CD4-positive, alpha-beta T cell treated with Interleukin-15 for 4 hours (primary cell): ENCODE measurements at places on chromosomes 5 and 9.

DNA sequence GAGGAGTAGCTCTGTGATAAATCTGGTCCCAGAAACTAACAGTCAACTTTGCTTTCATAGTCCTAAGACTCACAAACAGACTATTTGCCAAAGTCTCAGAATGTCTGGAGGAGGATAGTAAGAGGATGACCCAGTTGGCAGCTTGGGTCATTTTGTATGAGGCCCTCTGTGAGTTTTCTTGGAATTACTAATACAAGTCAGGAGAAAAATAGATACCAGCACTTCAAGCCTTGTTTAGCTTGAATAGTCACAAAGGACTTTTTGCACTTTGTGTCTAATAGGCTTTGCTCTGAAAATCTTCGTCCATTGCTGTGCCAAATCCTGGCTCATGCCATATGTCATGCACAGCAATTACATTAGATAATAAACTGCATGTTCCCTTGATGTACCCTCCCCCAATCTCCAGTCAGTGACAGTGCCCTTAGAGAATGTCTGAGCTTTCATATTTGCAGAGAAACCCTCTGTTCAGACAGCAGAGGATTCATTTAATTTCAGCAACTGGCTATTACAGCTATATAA is 612.8 kb downstream of the CSNK1G3 start:
- no peak for DNase-seq

- DNase-seq = peak; percentile 33
Measured at GRCh38 chr9:137127301-137128157, 11.4 kb upstream of the GRIN1 start.

GRCh38 chr5:4372481-4372880 is 767.6 kb upstream of the ADAMTS16 start:
- no peak for DNase-seq

- DNase-seq = no peak
Measured at GRCh38 chr9:127444921-127445850, 6.0 kb downstream of the RPL12 start.

- no peak for DNase-seq
Measured at GRCh38 chr5:156109317-156110023, 217.5 kb upstream of the SGCD start.

GRCh38 chr5:148760945-148761638 is 65.3 kb upstream of the ADRB2 start:
- no peak for DNase-seq

DNA sequence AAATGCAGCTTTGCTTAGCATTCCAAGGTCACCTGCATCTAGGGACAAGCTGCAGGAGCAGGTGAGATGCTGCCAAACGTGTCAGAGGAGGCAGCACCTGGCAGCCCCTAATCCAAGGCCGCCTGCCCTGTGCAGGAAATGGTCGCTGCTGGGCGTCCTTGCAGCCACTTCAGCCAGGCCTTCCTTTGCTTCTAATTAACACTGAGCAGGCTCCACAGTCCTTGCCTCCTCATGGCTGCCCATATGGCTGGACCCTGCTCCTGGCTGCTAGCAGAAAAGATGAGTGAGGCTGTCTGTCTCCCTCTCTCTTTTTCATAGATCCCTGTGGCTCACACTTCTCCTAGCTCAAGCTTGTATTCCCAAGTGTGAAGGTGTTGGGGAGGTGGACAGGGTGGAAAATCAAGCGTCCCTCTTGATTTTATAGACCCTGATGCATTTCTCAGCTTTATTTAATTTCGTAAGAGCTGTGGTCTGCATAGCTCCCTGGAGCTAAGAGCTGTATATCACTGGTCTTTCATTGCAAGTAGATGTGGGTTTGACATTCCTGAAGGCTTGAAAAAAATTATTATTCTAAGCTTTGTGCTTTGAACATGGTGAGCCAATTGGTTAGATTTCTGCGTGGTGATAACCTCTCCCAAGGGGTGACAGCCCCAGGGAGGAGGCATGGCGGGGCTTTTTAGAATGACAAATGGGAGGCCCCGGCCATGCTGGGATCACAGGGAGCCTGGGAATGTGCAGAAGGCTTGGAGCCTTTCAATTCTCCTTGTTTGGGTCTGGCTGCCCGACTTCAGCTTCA is 193.8 kb downstream of the SLIT3 start:
- DNase-seq = no peak

- peak; percentile 29 for DNase-seq
Measured at GRCh38 chr5:132227485-132228240, at the start of gene P4HA2. Gene P4HA2, minus strand, starts transcription at chr5:132227853. Its CDS starts 9,227 bp downstream, at chr5:132218626.

- peak; percentile 39 for DNase-seq
Measured at GRCh38 chr5:127518319-127518621, 830 bp downstream of the PRRC1 start.

GRCh38 chr9:101027236-101027635 is 1.3 kb upstream of the PLPPR1 start:
- no peak for DNase-seq

GRCh38 chr9:99516657-99517049 is 294.6 kb downstream of the SEC61B start:
- no peak for DNase-seq

GRCh38 chr9:90774682-90775081 is 26.9 kb upstream of the SYK start:
- no peak for DNase-seq

DNA sequence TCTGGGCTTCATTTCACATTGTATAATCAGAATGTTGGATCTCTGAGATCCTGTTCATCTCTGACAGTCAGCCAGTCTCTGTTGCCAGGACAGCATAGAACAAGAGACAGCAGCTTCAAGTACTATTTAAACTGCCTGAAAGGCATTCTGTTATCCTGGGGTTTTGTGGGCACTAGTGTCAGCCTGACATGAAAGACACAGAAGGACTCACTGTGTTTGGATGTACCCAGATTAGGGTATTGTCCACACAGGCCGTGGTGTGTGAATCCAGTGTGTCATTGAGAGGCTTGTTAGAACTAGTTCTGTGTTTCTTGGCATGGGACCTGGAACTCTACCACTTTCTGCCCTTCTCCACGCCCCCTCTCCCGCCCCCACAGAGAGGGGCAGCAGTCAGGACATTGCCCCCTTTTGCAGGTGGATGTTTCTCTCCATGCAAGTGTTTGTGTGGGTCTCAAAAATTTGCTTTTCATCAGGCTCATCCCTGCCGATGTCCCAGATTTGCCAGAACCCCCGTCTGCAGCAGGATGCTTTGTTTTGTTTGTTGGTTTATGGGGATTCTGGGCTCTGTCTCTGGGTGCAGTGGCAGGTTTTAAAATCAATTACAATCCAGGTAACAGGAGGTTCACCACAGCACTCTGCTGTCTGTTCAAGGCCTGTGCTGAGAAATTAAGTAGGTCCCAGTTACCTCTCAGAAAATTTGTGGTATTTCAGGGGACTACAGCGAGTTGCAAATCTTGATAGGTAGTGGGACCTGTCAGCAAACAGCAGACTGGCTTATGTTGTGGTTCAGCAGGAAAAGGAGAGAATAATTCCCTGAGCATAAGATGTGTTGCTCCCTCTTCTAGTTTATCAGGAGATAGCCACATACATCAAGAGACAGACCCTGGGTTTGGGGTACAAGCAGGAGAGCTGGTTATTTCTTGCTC is 144.6 kb downstream of the DOCK2 start:
- DNase-seq = no peak
